ENCODE measurements at places on chromosomes 6 and 20. TPM values are rescaled to one million over a fixed set of nuclear protein-coding genes. Genes with fewer than 3 reads are reported as not detected.
A peak's percentile ranks its signal among the peaks of the same experiment; 100 is the strongest.

NHSL1 gene
- total RNA-seq = 8.1 TPM

ZNF334 gene
- 3.6 TPM for total RNA-seq

BMP2 gene
- total RNA-seq = 8.5 TPM

BEND6 gene
- total RNA-seq = 0.26 TPM

HAO1 gene
- total RNA-seq = not detected

DNA sequence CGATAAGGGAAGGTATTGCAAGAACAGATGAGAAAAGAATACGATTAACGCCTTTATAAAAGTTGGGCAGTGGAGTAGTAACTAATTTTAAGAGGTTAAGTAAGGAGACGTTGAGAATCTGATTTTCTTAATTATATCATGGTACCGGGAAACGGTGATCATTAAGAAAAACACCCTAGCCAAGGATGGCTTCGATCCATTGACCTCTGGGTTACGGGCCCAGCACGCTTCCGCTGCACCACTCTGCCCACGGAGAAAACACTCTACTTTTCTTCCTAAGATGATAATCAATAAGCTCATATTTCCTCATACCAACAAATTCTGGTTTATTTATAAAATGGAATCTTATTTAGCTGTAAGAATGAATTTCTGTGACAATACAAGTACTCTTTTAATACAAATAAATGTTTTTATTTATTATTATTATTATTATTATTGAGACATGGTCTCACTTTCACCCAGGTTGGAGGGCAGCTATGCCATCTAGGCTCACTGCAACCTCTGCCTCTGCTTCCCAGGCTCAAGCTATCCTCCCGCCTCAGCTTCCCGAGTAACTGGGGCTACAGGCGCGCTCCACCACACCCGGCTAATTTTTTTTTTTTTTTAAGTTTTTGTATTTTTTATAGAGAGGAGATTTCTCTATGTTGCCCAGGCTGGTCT lies 8.3 kb downstream of the POM121L2 start:
- DNase-seq = no peak

- DNase-seq = no peak
These were observed 2.8 kb downstream of the TENT5A start for GRCh38 chr6:81749707-81750106.

DNA sequence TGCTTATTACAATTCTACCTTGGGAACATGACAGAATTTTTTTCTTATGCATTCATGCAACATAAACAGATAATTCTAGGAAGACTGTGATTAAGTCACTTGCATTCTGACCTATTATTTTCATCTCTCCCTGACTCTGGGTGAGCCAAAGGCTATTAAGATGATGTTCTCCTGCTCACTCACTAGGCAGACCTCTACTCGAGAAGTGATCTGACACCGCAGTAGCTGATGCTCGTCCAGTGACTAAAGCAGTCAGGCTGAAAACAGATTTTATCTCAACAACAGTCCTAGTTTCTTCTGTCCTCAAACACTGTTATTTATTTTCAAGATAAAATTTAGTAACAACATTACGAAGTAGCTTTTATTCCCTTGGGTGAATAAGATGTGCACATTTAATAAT lies 17.3 kb downstream of the NAA20 start:
- no peak for DNase-seq

DNA sequence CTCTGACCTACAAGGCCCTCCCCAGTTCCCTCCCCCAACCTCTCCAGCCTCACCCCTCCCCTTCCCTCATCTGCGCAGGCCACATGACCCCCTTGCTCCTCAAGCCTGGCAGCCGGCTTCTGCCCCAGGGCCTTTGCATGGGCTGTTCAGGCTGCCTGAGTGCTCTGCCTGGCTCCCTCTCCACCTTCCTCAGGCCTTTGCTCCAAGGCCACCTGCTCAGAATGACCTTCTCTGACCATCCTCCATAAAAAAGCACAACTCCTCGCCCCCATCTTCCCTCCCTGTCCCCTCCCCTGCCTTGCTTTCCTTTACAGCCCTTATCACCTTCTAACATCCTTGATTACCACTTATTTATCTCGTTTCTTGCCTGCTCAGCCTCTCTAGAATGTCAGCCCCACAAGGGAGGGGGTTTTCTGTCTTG lies 38.7 kb downstream of the SPDEF start:
- peak; percentile 41 for DNase-seq
